Nucleus accumbens (tissue), 56 donors: ENCODE measurements at places on chromosomes 3 and 15.

DNA sequence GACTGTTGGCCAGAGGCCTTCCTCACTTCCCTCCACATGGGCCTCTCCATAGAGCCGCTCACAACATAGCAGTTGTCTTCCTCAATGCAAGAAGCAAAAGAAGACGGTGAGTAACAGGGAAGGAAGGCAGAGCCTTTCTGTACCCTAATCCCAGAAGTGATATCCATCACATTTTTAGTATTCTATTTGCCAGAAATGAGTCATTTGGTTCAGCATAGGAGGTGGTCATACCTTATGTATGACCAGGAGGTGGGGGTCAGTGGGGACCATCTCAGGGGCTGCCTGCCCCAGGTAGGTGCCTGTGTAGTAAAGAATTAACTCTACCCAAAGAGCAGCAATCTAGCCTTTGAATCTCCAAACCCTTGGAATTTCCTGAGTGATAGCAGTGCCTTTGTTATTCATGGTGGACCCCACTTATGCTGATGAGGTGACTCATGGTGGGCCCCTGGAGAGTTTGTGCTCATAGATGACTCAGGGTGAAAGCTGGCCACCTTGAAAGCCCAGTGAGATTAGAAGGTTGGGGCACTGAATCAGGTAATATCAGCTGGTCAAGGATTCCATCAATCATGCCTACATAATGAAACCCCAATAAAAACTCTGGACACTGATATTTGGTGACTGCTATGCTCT is 323.9 kb upstream of the IGF1R start:
- DNase-seq: no peak

- no peak for DNase-seq
Measured at GRCh38 chr3:23301819-23302218, 98.7 kb downstream of the UBE2E2 start.

DNA sequence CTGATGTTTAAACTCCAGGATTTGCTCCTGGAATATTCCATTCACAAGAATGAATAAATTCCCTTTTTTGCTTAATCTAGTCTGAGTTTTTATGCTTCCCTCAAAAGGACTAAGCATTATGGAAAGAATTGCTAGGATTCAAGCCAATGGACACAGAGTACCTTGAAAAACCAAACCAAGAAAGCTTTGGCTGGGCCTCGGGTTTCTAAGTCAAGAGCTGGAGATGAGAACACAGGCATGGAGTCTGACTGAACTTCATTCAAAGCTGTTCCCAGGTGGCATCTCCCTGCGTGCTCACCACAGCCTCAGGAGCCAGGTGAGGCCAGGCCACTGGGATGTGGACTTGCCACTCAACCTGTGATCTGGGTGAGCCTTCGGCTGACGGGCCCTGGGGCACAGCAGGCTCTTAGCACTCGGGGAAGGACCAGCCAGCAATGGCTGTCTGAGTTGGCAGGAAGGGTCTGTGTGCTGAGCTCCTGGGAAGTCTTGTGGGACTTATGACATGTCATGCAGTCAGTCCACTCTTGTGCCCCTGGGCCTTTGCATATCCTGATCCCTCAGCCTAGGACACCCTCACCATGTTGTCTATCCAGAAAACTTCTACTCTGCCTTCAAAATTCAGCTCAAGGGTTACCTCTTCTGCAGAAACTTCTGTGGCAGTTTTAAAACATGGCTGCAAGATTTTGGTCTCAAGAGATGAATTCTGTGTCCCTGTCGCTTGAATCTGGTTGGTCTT is 21.8 kb downstream of the CRABP1 start:
- no peak for DNase-seq

DNA sequence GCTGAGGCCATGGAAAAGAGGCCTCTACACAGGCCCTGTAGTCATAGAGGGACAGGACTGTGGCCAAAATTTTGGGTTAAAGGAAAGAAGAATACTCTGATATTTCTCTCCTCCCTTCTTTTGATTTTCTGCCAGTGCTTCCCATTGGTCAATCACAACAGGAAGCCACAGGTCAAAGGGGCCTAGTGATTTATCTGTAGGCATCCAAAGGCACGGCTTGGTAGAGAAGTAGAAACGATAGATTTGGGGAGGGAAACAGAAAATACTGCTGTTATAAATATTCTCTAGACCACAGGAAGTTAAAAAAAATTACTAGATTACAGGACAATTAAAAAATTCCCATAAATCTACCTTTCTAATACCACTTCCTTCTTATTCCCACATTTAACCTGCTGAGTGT is 1.7 kb upstream of the CCDC50 start:
- DNase-seq: no peak

DNA sequence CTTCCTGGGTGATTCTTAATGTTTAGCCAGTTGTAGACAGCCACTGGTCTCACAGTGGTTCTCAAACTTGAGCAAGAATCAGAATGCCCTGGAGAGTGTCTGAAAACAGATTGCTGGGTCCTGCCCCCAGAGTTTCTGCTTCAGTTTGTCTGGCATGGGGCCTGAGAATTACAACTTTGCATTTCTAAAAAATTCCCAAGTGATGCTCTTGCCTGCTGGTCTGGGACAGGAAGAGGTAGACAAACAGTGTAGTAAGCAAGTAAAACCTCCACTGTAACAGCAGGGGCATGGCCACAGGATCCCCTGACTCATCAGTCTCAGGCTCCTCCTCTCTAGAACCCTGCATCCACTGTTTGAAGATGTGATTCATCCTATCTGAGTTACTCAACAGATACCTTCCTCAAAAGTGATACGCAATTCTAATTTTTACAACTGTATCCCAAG is 36.5 kb downstream of the DZIP1L start:
- DNase-seq: no peak

- no peak for DNase-seq
Measured at GRCh38 chr3:165440380-165440779, 244.2 kb upstream of the SLITRK3 start.

DNA sequence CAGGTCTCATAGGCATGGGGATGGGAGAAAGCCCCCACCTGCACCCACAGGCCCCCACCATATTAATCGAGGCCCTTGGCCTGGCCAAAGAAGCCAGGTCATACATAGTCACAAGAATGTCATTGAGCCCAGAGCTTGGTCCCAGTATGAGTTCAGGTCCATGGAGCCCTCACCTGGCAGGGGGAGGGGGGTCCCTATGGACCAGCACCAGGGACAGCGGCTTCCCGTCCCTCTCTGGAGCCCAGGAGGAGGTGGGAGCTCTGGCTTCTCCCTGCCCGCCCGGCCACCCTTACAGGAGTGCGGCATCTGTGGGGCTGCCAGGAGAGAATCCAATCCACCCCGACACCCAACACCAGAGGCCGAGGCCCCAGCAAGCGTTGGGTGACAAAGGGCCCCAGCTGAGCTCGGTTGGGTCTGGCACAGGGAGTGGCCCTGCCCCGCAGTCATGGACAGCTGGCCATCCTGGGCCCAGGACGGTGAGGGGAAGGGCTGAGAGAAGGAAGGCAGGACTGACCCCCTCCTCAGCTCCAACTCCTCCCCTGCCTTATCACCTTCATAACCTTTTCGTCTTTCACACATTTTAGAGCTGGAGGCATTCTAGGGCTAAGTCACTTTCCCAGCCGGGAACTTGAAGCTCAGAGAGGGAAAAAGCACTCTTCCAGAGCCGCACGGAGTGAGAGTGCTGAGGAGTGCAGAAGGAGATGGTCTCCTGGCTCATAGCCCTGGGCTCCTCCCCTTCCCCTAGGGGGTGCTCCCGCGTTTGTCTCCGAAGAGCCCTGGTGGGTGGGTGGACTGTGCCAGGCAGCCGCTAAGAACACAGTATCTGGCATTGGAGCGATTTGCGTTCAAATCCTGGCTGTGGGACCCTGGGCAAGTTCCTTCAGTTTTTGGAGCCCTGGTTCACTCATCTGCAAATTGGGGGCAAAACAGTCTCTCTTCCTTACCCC is 54.6 kb downstream of the ATP2B2 start:
- DNase-seq: no peak

GRCh38 chr15:26358708-26359107 is 414.2 kb downstream of the GABRB3 start:
- no peak for DNase-seq

- no peak for DNase-seq
Measured at GRCh38 chr3:106333911-106334618, 465.3 kb upstream of the CBLB start.

GRCh38 chr3:26558257-26558656 is 64.3 kb upstream of the LRRC3B start:
- DNase-seq: no peak

DNA sequence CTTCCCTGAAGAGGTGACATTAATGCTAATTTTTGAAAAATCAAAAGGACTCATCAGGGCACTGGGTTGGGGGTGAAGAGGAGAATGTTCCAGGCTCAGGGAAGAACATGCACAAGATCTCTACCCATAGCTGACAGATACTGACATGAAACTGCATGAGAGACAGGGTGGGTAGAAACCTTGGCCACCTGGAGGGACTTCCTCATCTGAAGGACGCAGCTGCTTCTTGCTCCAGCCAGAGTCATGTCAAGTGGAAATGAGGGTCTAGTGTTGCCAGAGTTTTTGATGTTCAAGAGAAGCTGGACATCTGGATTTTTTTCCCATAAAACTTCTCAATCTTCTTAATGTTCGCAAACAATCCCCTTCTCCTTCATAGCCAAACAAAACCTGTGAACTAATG is 29.7 kb downstream of the AMOTL2 start:
- no peak for DNase-seq

DNA sequence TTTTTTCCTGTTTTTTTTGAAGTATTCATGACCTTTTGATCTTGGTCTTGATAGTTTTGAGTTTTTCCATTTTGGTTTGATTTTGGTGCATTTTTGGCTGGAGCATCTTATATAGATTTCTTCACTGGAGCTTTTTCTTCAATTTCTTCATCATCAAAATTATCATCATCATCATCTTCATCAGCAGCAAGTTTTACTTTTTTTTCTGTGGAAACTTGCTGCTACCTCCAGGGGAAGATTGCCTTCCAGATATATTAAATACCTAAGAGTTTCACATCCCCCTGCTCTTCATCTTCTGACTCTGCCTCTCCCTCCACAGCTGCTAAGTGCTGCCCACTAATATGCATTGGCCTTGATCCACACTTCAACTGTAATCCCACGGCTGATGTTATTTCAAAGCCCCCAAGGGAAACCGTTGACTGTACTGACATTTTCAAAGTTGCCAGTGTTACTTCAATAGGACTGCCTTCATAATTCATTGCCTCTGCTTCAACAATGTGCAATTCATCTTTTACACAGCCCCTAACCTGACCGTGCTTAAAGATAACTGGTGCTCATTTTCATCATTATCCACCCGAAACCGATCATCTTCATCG is 151.7 kb downstream of the NR1D2 start:
- no peak for DNase-seq

DNA sequence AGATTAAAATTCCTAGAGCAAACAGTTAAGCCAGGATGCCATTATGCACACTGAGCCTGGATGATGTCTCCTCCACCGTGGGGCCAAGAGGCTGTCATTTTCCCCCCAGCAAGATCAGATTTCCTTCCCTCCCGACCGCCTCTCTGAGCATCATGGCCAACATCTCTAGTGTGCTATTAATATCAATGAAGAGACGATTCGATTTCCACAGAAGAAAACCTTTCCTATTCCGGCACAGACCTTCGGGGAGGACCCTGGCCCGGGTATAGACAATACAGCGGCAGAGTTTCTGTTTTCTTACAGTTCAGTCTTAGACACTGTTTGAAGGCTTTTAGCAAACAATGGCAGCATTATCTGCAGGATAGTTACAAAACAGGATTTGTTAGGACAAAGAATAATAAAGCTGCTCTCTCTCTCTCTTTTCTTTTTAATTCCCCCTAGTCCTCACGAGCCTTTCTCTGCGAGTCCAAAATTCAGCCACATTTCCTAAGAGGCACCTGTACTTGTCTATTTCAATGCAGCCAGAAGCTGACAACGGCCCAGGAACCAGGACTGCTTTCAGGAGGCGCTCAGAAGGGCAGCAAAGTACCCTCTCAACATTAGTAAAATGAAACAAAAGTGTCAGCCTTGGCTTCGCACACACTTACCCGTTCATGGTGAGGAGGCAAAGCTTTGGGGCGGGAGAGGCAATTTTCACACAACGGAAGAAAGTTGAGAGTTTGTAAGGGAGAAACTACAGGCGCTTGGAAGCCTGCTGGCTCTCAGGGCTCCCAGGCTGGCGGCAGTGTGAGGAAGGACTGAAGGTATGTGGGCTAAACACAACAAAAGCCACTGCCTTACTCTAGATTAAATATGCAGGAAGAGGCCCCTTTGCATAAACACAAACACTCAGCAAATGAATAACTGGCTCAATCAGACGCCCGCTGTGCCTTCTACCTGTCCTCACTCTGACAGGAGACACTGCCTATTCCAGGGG is 278.0 kb downstream of the FOXP1 start:
- DNase-seq: no peak

- no peak for DNase-seq
Measured at GRCh38 chr3:151306168-151306810, 10.3 kb downstream of the GPR87 start.

GRCh38 chr15:97652041-97652440 is 308.5 kb upstream of the ARRDC4 start:
- no peak for DNase-seq

- no peak for DNase-seq
Measured at GRCh38 chr3:100737334-100737733, 28.0 kb downstream of the TFG start.

DNA sequence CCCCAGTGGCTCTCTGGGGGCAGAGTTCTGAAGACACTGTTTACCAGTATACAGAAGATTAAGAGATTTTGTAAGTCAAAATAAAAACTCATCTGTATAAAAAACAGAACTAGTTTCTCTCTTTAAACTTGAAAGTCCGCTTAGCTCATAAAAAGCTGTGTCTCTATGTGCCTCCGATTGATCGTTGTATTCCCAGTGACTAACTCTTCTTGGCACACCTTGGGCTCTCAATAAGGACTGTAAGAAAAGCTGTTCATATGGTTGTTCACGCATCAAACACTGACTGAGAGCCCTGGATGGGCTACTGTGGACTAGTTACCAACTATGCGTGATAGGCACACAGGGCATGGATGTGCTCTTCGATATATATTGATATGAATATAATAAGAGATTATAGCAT is 107.9 kb downstream of the P3H2 start:
- DNase-seq: no peak

DNA sequence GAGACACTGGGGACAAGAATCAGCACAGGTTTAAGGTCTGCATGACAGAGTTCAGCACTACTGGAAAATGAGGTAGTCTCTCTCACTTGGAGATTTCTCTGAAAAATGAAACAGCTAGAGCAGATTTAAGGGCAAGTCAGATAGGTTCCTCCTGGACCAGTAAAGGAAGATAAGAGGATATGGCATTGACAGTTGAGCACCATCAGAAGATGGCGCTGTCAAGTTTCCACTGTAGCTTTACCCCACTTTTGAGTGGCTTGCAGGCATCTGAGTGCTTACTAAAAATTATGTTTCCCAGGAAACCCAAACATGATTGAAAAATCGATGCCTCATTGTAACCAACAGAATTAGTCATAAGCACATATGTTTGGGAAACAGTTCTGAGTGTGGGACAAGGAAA is 407.2 kb upstream of the UBE2E2 start:
- no peak for DNase-seq

DNA sequence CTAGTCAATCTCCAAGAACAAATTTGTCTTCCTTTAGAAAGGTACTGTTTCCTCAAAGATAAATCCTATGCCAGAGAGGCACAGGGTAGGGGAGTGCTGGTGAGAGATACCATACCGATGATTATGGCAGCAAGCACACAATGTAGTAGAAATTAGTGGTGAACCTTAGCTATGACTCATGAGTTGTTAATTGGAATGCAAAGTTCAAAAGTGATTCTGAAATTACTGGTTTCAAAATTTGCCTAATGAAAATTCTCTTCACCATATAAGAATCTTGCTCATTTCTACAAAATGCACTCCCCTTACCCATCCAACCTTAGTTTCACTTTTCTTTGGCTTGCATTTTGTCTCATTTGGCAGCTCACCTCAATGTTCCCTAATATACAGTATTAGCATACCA is 139.5 kb upstream of the SLC2A2 start:
- no peak for DNase-seq

- no peak for DNase-seq
Measured at GRCh38 chr15:62517541-62517940, 352.5 kb upstream of the C2CD4B start.
